Activated CD8-positive, alpha-beta memory T cell treated with anti-CD3 and anti-CD28 coated beads, Interleukin-2, amount 10 ng/mL, durations not matched to agents 7 days and 5 days (primary cell): ENCODE measurements at places on chromosomes 1 and 21. TPM values are rescaled to one million over a fixed set of nuclear protein-coding genes. Genes with fewer than 3 reads are reported as not detected.

The GJC2 gene
- total RNA-seq: 1.1 TPM

The DCDC2B gene
- 0.16 TPM for total RNA-seq

The OR13G1 gene
- total RNA-seq: not detected

The ANGPTL3 gene
- total RNA-seq: not detected

The FAM43B gene
- total RNA-seq: not detected

The SMYD3 gene
- total RNA-seq: 18.1 TPM

The LRRC71 gene
- total RNA-seq: not detected

The CLCA1 gene
- not detected for total RNA-seq

The TDRD10 gene
- not detected for total RNA-seq

The TINAGL1 gene
- total RNA-seq: not detected

The PERM1 gene
- total RNA-seq: not detected

GRCh38 chr21:43643193-43643592, 16.1 kb downstream of the HSF2BP start:
- no peaks in the 10 kb centered on the region for H3K36me3 ChIP-seq
- peaks cover 8% of the 10 kb centered on the region for H3K27me3 ChIP-seq
- DNase-seq: no peak
- H3K27ac ChIP-seq: no peak overlapping the region

- H3K36me3 ChIP-seq: peaks cover 24% of the 10 kb centered on the region
- no peaks in the 10 kb centered on the region for H3K27me3 ChIP-seq
- H3K27ac ChIP-seq: no peak overlapping the region
- DNase-seq: no peak
Measured at GRCh38 chr1:59375321-59376220, 78.7 kb downstream of the FGGY start.

GRCh38 chr1:33716976-33717688, 146.7 kb upstream of the HMGB4 start:
- H3K4me1 ChIP-seq: no peaks in the 10 kb centered on the region
- H3K27me3 ChIP-seq: peaks cover 6% of the 10 kb centered on the region
- no peaks in the 10 kb centered on the region for H3K36me3 ChIP-seq
- H3K4me3 ChIP-seq: no peak overlapping the region
- DNase-seq: no peak

DNA sequence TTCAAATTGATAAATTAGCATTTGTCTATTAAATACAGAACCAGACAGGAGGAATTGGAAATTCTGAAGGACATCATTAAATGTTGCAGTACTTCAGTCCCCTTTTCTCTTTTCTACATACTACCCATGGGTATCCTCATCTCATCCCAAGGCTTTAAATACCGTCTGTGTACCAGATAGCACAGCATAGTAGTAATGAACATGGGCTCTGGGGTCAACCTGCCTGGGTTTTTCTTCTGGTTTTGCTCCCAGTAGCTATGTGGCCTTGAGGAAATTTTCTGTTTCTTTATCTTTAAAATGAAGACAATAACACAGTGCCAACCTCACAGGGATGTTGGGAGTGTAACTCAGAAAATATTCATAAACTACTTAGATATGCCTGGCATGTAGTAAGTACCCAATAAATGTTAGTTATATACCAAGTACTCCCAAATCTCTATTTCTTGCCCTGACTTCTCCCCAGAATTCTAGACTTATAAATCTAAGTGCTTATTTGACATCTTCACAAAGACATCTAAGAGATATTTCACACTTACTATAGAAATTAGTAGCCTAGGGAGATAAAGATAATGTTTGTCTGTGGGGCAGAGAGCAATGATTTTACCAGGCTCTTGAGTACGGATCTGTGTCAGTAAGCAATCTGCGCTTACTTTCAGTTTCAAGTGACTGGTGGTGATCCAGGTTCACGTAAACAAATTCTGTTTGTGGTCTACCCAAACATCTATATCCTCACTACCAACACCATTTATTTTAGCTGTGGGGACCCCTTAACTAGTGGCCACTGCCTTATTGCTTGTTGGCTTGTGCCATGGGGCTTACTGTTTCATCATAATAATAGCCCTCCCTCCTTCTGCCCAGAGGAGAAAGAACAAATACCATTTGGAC, 37.3 kb downstream of the VANGL2 start:
- peak; percentile 68 for DNase-seq
- no peaks in the 10 kb centered on the region for H3K27me3 ChIP-seq
- peaks cover 14% of the 10 kb centered on the region for H3K36me3 ChIP-seq
- peak overlapping the region; percentile 93 for H3K27ac ChIP-seq
- H3K4me1 ChIP-seq: peaks cover 30% of the 10 kb centered on the region

- DNase-seq: no peak
- H3K27me3 ChIP-seq: peaks cover 72% of the 10 kb centered on the region
- peak overlapping the region; percentile 69 for H3K4me3 ChIP-seq
- H3K36me3 ChIP-seq: no peaks in the 10 kb centered on the region
- peaks cover 10% of the 10 kb centered on the region for H3K4me1 ChIP-seq
Measured at GRCh38 chr1:112507336-112507735, 1.4 kb upstream of the WNT2B start.

- H3K4me1 ChIP-seq: no peaks in the 10 kb centered on the region
- no peak overlapping the region for H3K27ac ChIP-seq
- H3K27me3 ChIP-seq: no peaks in the 10 kb centered on the region
- no peaks in the 10 kb centered on the region for H3K36me3 ChIP-seq
Measured at GRCh38 chr1:75836528-75837100, 39.9 kb downstream of the MSH4 start.

GRCh38 chr1:6108937-6109614, 63.4 kb downstream of the KCNAB2 start:
- H3K4me1 ChIP-seq: no peaks in the 10 kb centered on the region
- no peak overlapping the region for H3K4me3 ChIP-seq
- no peak overlapping the region for H3K27ac ChIP-seq
- H3K27me3 ChIP-seq: no peaks in the 10 kb centered on the region

GRCh38 chr21:41831453-41831831, 47.7 kb downstream of the PRDM15 start:
- no peaks in the 10 kb centered on the region for H3K4me1 ChIP-seq
- H3K36me3 ChIP-seq: no peaks in the 10 kb centered on the region
- H3K27ac ChIP-seq: no peak overlapping the region
- no peaks in the 10 kb centered on the region for H3K27me3 ChIP-seq
- no peak for DNase-seq
- no peak overlapping the region for H3K4me3 ChIP-seq

GRCh38 chr1:217135569-217135915, 412.3 kb upstream of the ESRRG start:
- no peak overlapping the region for H3K27ac ChIP-seq
- H3K27me3 ChIP-seq: peaks cover 81% of the 10 kb centered on the region
- H3K4me1 ChIP-seq: no peaks in the 10 kb centered on the region
- DNase-seq: no peak
- H3K4me3 ChIP-seq: no peak overlapping the region

- H3K4me1 ChIP-seq: no peaks in the 10 kb centered on the region
- H3K27ac ChIP-seq: no peak overlapping the region
- H3K36me3 ChIP-seq: peaks cover 7% of the 10 kb centered on the region
- no peak for DNase-seq
Measured at GRCh38 chr1:116891396-116892079, 18.2 kb upstream of the PTGFRN start.

DNA sequence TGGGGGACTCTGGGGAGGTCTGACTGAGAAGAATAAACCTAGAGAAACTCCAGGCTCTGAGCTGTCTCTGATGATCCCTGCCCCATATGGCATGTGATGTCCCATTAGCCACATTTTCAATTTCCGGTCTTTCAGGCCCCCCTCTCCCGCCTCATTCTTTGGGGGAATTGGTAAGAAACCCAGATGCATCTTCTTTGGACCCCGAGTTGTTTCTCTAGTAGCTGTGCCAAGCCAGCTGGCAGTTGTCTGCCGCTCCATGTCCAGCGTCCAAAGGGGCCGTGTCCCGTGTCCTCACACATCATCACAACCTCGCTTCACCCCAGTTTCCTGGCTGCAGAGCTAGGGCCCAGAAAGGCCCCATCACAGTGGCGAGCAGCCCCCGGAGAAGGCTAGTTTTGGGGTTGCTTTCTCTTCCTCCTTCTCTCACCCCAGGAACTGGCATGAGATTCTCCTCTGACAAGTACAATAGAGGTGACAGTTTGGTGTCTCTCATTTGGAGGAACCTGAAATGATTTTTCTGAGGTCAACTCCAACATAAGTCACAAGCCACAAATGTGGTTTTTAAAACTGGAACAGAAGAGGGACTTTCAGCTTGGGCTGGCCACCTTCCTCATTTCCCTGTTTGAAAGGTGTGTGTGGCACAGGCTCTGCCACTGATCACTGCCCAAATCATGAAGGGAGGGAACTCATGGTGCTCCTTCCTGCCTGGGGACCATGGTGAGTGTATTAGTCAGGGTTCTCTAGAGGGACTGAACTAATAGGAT, 6.4 kb upstream of the GPR157 start:
- H3K4me1 ChIP-seq: peaks cover 5% of the 10 kb centered on the region
- H3K4me3 ChIP-seq: no peak overlapping the region
- H3K36me3 ChIP-seq: no peaks in the 10 kb centered on the region
- H3K27ac ChIP-seq: no peak overlapping the region
- peaks cover 34% of the 10 kb centered on the region for H3K27me3 ChIP-seq

- peak; percentile 71 for DNase-seq
- no peak overlapping the region for H3K27ac ChIP-seq
- peaks cover 6% of the 10 kb centered on the region for H3K27me3 ChIP-seq
- H3K4me3 ChIP-seq: no peak overlapping the region
- peaks cover 57% of the 10 kb centered on the region for H3K4me1 ChIP-seq
- peaks cover 48% of the 10 kb centered on the region for H3K36me3 ChIP-seq
Measured at GRCh38 chr1:12078938-12079861, 16.1 kb downstream of the TNFRSF8 start.

GRCh38 chr1:82492159-82492558, 691.4 kb downstream of the ADGRL2 start:
- H3K4me1 ChIP-seq: no peaks in the 10 kb centered on the region
- no peak overlapping the region for H3K4me3 ChIP-seq
- no peak overlapping the region for H3K27ac ChIP-seq
- DNase-seq: no peak

DNA sequence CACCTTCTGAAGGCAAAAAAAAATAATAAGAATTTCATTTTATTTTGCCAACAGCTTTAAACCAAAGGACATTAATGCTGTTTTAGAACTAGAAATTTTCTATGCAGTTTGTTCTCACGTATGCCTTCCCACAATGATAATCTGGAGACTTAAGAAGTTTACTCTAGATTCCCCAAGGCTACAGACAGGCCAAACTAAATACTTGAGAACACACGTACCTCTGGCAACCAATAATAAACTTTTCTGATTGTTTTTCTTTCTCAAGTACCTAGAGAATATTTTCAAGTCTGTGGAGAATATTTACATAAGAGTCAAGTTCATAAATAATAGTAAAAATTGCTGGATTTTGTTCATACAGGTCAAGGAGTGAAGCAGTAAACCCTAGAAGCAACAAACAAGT, 15.9 kb downstream of the CLDN8 start:
- H3K4me1 ChIP-seq: no peaks in the 10 kb centered on the region
- no peak overlapping the region for H3K27ac ChIP-seq
- H3K36me3 ChIP-seq: no peaks in the 10 kb centered on the region

GRCh38 chr1:15238789-15239188, 8.2 kb upstream of the FHAD1 start:
- H3K4me1 ChIP-seq: peaks cover 3% of the 10 kb centered on the region
- H3K27ac ChIP-seq: no peak overlapping the region
- no peaks in the 10 kb centered on the region for H3K36me3 ChIP-seq
- H3K4me3 ChIP-seq: no peak overlapping the region

GRCh38 chr1:30081379-30082102, 641.8 kb downstream of the MATN1 start:
- DNase-seq: no peak
- peaks cover 3% of the 10 kb centered on the region for H3K27me3 ChIP-seq
- H3K4me1 ChIP-seq: no peaks in the 10 kb centered on the region
- no peaks in the 10 kb centered on the region for H3K36me3 ChIP-seq
- no peak overlapping the region for H3K4me3 ChIP-seq
- H3K27ac ChIP-seq: no peak overlapping the region

GRCh38 chr1:160904783-160905616, 20.0 kb upstream of the ITLN1 start:
- H3K36me3 ChIP-seq: no peaks in the 10 kb centered on the region
- peaks cover 7% of the 10 kb centered on the region for H3K27me3 ChIP-seq
- H3K27ac ChIP-seq: no peak overlapping the region
- no peak for DNase-seq
- no peak overlapping the region for H3K4me3 ChIP-seq

DNA sequence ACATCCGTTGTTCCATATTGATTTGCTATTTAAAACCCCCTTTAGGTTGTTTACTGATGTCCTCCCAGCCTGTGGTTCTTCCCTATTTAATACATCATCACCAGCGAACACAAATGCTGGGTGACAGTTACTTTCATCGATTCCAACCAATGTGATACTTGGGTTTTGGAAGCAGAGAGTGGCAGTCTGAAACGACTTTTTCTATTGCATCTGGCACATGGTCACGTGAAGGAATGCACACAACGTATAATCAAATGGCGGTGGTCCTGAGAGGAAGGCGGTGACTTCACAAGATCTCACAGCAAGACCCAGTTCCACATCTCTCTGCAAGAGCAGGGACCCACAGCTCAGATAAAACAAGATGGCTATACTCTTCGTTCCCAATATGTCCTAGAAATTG, 213.9 kb downstream of the DSCAM start:
- H3K27ac ChIP-seq: no peak overlapping the region
- H3K27me3 ChIP-seq: no peaks in the 10 kb centered on the region
- H3K4me1 ChIP-seq: no peaks in the 10 kb centered on the region
- H3K36me3 ChIP-seq: no peaks in the 10 kb centered on the region

DNA sequence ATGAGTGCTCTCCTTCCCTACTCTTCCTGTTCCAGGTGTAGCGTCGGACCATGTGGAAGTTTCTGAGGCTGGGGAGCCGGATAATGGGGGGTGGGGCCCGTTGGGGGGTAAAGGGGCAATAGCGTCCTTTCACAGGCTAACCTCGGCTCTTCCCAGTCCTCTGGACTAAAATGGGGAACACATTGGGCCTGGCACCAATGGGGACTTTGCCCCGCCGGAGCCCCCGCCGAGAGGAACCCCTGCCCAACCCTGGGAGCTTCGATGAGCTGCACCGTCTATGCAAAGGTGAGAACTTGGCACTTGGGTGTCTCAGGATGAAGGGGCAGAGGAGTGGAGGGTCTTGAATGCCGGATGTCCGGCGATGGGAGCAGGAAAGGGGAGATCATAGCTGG, 456 bp downstream of the TOMM40L start:
- peak overlapping the region; percentile 93 for H3K27ac ChIP-seq
- H3K4me1 ChIP-seq: peaks cover 33% of the 10 kb centered on the region
- peak; percentile 49 for DNase-seq
- H3K4me3 ChIP-seq: peak overlapping the region; percentile 95
- H3K27me3 ChIP-seq: no peaks in the 10 kb centered on the region

GRCh38 chr1:3359351-3359750, 95.1 kb upstream of the ARHGEF16 start:
- no peak overlapping the region for H3K4me3 ChIP-seq
- H3K4me1 ChIP-seq: no peaks in the 10 kb centered on the region
- no peak for DNase-seq
- H3K27ac ChIP-seq: no peak overlapping the region

GRCh38 chr1:204361341-204361771, 1.6 kb upstream of the PLEKHA6 start:
- H3K27ac ChIP-seq: no peak overlapping the region
- peaks cover 12% of the 10 kb centered on the region for H3K27me3 ChIP-seq
- H3K36me3 ChIP-seq: no peaks in the 10 kb centered on the region
